Activated gamma-delta T cell treated with anti-CD3 and anti-CD28 coated beads, Interleukin-2, amount 50 U/mL, for 16 hours (primary cell): ENCODE measurements at places on chromosomes 7 and 10.

DNA sequence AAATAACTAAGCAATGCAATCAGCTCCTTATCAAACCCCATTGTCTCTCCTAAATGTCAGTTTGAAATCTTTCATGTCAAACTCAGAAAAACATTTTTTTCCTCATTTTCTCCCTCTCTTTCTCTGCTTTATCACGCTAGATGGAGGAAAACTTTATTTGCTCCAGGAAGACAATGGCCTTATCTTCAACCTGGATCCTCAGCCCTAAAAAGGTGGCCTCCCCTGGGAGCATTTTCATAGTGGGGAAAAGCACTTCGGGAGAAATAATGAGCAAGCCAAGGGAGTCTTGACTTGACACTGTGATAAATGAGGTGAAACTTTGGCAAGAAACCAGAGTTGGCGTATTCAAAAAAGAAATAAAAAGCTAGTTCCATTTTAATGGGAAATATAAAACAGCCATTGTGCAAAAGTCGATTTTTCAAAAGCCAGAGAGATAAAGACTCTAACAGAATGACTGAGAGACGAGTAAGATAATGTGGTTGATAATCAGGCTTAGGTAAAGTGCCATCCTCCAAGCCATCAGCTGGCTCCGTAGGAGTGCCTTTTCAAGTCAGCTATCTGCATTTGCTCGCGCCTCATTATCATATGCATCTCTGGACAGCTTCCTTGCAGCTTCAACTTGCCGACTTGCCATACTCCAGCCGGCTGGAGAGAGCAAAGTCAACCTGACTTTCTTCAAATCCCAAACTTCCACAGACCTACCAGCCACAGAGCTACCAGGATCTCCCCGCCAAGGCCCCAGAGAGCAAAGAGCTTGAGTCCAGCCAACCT lies 19.9 kb downstream of the HABP2 start:
- no peak for DNase-seq

GRCh38 chr10:26612151-26612915 lies 85.2 kb upstream of the PDSS1 start:
- DNase-seq = no peak

DNA sequence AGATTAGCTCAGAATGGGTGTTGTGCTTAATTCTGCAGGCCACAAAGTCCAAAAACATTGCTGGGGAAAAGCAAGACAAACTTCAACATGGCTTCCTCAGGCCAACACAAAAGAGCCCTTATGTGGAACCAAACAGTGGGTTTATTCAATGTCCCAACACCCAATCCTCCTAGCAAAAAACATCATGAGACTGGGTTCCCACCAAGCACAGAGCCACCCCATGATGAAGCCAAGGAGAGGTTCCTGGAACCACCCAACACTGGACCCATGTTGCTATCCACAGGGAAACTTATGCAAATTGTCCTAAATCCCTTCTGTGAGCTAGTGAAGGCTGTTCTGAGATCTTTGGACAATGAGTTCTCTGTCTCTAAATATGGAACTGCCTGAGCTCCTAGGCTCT lies 24.0 kb downstream of the SLC25A13 start:
- no peak for DNase-seq

GRCh38 chr7:150520145-150520544 lies 5.5 kb downstream of the GIMAP7 start:
- no peak for DNase-seq

- DNase-seq = peak; percentile 56
Observed at GRCh38 chr7:140230516-140230860, 53.7 kb upstream of the KDM7A start.

DNA sequence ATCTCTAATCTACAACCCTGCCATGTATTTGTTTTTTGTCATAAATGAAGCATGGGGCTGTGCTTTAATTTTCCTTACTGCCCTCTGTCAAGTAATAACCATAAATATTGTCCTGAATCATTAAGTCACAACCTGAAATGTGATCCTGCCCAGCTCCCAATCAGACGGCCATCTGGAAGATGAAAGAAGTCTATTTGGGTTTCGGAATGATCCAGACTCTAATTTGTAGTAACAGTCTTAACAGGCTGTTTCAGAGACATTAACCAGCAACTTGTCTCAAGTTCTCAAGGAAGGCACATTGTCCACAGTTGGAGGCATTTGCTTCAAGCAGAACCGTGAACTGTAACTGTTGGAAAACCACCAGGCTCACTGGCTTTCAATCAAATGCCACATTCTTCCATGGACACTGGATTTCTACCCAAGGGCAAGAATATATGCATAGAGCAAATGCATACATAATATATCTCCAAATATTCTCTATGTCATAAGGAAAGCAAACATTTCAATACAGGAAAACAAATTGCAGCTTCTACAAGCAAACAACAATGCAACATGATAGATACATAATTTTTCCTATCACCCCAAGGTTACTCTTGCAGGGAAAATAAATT lies 405.2 kb upstream of the NPVF start:
- no peak for DNase-seq

- no peak for DNase-seq
Observed at GRCh38 chr10:11794566-11794965, 28.6 kb upstream of the PROSER2 start.

DNA sequence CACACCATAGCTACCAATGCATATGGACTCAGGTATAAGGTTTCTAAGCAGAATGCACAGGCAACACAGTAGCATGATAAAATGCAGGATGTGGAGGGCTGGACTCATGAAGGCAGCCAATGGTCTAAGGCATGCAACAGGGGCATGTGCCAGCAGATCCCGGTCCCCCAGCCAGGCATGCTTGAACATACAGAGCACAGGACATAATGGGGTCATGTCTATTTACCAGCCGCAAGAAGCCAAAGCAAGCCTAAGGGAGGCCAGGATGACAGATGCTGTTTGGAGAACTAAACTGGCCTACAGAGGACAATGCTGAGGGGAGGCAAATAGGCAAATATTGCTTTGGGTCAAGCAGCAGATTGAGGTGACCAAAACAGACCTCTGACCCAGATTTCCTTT lies 60.0 kb upstream of the PDLIM1 start:
- no peak for DNase-seq

DNA sequence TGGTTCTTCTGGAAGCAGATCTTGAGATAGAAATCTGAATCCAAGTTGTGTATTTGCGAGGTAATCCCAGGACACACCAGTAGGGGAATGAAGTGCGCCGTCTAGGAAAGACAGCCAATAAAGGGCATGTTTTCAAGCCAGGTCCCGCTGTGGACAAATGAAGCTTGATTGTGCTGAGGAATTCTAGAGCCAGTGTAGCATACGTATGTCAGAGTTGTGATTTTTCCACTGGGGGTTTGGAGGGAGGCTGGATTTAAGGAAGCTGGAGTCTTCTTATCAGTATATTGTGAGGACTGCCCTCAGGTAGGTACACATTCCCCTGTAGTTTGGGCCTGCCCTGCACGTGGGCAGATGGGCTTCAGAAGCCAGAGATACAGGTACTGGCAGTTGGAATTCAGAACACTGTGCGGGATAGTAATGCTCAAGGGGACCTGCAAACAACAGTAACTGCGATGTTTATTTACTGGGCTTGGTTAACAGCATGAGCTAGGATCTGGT lies 50.9 kb downstream of the GALNT11 start:
- DNase-seq = no peak

DNA sequence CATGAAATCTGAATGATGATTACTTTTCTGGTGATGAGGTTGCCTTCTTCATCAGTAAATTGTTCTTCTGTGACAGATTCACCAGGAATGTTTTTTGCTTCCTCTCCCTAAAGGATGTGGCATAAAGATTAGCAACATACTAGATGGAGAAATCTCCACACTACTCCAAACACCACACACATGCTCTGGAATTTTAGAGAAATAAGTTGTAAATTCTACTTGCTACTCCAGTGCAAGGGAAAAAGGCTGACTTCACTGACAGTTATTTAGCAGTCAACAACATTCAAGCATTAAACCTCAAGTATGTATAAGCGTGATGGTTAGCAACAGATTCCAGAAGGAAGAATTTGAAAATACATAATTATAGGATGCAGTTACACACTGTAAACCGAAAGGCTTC lies 137.9 kb upstream of the CCDC6 start:
- DNase-seq = no peak

GRCh38 chr10:122122493-122122892 lies 133.5 kb downstream of the TACC2 start:
- no peak for DNase-seq

GRCh38 chr10:33550811-33551210 lies 216.3 kb upstream of the NRP1 start:
- DNase-seq = no peak

- DNase-seq = no peak
Observed at GRCh38 chr7:2948749-2949148, 94.9 kb downstream of the CARD11 start.

- no peak for DNase-seq
Observed at GRCh38 chr7:89584896-89585295, 569.4 kb upstream of the STEAP1 start.

GRCh38 chr10:91632671-91633550 lies at the start of gene PPP1R3C:
Gene PPP1R3C (minus strand): TSS chr10:91633071. CDS start chr10:91632969, 102 bp downstream.
- DNase-seq = no peak

DNA sequence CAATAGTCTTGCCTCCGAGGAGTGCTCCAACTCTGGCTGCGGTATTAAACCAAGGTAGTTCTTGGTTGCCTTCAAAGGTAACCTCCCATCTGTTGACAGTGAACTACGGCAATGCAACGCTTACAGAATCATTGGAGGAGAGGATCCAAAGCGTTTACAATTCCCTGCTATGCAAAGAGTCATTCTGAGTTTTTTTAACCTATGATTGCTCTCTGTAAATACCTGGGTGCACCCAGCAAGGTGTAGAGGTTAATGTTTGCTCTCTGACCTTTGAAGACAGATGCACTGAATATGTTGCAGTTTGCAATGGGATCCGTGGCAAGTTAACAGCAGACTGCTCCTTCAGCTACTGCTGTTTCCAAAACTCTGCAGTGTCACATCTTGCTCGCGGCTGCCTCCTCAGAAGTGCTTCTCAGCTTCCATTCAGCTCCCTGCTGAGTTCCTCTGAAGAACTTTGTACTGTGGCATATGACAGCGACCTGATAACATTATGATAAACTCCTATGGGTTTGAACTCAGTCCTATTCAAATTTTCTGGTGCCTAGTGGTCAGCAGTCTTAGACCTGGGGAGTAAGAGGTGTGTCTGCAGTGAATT lies 29.0 kb downstream of the KIAA1217 start:
- DNase-seq = no peak

DNA sequence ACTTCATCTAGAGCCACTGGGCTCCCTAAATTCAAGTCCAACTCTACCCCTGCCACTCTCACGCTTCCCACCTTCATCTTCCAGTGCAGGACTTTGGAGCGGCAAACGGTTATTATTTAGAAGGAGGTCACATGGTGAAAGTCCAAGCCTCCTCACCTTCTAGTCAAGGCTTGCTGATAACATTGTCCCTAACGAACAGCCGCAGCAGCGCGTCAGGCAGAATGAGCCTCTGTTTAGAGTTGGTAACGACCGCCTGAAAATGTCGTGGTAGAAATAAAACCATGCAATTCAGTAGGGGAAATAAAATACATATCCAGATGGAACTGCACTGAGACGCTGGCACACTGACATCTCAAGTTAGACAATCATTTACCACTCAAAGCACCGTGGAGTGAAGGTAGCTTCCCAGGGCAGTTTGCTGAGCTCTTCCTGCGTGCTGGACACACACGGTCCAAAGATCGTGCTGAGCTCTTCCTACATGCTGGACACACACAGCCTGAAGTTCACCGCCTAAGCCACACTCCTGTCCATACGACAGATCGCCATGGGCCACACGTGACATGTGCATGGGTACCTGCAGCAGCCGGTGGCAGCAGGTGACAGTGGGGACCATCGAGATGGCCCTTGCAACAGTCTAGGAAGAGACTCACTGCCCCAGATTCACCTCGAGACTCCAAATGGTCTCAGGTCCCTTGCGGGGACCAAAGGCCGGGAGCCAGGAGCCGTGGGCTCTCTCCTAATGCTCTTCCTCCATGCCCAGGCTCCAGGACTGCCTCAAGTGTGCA lies 323.5 kb downstream of the PTPRN2 start:
- DNase-seq = no peak

DNA sequence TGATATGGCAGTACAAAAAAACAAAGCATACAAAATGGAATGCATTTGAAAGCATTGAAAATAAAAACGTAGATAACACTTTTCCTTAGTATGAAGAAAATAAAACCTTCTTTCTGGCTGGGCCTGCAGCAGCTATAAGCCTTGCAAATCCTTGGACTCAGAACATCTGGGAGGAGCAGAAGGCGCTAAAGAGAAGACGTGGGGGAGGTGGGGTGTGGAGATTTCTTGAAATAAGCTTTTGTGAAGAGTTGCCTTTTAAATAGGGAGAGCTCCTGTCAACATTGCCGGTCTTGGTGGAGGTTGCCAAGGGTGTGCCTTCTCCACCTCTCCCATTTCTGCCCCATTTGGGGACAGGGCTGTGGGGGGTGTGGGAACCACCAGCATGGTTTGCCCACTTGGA lies 128.7 kb downstream of the TMEM178B start:
- DNase-seq = no peak

DNA sequence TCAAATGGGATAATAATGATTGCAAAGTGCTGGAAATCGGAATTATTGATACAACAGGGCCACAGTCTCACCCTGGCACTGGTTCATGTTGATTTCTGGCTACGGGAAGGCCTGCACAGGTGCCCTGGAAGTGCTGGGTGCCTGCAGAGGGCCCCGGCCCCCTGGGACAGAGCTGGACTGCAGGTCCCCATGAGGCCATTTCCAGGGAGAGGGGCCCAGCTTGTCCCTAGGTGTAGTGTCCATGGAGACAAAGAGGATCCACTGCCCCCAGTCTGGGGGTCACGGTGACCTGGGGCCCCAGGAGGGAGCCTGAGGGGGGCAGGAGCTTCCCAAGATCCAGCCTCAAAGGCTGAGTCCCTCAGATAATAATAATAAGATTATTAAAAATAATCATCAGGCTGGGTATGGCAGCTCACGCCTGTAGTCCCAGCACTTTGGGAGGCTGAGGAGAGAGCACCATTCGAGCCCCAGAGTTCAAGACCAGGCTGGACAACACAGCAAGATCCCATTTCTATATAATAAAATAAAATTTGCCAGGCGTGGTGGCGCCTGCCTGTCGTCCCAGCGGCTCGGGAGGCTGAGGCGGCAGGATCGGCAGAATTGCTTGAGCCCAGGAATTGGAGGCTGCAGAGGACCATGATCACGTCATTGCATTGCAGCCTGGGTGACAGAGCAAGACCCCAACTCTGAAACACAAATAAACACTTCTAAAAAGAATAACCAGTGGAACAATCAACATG lies 98.1 kb downstream of the MICALL2 start:
- DNase-seq = no peak

GRCh38 chr7:24836084-24836483 lies 78.8 kb upstream of the GSDME start:
- DNase-seq = no peak

DNA sequence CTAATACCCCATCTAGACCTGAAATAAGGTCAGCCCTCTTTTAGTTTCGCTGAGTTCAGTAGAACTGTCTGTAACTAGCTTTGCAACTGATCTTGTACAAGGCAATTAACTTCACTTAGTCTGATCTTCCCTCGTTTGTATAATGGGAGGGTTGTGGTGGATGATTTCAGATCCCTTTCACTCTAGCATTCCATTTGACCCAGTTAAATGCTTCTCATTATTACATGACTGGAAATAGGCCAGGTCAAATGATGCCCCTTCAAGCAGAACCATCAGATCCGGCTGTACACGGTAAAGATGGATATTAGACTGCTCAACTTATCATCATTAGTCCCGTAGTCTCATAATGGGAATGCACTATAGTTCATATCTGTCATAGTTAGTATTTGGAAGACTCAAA lies 1009.0 kb downstream of the LRMDA start:
- no peak for DNase-seq

GRCh38 chr10:110432084-110432483 lies 65.6 kb upstream of the DUSP5 start:
- no peak for DNase-seq
